ENCODE measurements at places on chromosomes 5 and 9.

DNA sequence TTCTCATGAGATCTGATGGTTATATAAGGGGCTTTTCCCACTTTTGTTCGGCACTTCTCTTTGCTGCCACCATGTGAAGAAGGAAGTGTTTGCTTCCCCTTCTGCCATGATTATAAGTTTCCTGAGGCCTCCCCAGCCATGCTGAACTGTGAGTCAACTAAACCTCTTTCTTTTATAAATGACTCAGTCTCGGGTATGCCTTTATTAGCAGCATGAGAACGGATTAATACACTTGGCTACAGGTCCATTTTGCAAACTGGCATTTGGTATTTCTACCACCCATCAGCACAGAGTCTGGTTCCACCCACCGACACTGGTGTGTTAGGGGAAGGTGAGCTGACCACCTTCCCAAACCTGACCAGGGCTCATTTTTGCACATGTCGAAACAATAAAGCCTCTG, 47.9 kb upstream of the RARS1 start:
- ATAC-seq, result no peak

- ATAC-seq, result peak; percentile 89
Measured at GRCh38 chr9:105541838-105542237, 16.1 kb upstream of the FKTN start.

DNA sequence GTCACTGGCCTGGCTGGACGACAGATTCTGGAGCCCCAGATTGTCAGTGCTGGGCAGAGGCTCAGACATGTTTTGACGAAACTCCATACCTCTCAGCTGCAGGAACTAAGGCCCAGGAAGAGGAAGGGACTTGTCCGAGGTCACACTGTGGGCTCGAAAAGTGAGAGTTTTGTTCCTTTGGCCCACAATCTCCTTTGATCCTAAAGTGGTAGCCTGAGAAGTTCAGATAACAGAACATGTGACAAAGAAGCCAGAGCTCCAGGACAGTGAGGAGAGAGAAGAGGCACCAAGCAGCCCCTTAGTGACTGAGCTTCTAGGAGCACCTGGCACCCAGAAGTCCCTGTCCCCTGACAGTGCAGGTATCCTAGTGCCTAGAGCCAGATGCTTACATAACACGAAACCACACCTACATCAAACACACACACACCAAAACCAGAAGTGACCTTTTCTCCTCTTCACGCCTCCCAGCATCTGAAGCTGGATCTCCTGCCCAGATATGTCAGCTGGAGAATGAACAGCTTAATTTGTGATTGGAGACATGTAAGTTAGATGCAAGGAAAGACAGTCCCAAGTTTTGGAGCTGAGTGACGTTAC, 88.9 kb downstream of the ADRB2 start:
- peak; percentile 16 for ATAC-seq

DNA sequence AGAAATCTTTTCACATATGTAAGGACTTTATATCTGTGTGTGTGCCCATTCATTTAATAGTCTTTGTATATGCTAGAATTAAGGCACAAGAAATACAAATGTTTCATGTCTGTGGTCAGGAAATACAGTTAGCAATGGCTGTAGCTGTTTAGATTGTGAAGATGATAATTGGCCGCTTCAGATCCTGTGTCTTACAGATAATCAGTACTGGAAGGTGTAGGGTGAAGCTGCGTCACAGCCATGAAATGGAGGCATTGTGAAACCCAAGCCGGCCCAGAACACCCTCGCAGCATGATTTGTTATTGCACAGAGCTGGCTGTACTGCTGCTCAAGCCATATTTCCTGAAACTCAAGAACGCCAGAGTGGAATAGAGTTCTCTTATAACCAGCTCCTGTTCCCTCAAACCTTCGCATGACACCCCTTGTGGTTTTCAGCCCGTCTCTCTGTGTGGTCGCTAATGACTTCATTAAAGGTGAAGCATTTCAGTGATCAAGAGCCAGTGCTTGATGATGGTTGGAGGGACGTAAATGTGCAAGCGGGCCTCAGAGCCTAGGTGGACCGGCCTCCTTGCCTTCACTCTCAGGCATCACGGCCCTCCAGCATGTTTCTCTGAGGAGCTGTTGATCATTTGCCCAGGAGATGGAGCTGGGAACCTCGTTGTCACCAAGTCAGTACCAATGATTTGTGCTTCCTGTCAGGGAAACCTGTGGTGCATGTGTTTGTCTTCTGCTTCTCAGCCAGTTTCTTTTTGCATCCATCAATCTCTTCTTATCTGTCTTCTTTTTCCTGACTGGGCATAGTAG, 80.1 kb downstream of the F2RL2 start:
- ATAC-seq, result no peak

DNA sequence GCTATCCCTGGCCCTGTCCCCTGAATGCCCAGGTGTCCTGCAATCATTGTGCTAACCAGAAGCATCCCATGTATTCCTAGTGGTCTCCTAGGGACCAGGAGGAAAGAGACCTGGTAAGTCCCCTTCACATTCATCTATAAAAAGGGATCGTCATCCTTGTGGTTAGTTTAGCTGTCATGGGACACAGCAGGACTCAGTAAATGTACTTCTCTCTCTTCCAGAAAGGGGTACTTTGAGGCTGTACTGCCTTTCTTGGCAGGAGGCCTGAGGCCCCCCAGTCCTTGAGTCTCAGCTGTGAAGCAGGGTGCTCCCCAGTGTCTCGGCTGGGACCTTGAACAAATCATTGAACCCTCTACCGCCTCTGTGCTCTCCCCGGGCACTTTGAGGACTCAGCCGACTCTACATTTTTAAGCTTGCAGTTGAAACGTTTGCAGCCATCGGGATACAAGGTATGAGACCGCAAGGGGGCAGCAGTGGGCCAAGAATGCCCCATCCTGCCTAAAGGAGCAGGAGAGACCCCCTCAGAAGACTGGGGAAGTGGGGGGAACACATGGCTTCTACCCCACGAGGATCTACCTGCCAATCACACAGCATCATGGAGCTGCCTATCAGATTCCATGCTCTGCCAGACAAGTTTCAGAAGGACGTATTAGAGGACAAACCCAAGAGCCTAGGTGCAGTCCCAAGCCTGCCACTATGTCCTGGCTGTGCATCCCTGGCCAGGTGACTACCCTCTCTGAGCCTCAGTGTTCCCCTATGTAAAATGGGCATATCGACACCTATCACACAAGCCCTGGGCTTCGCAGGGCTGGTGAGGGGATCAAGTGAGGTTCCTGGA, 2.4 kb upstream of the PHYKPL start:
- peak; percentile 22 for ATAC-seq

DNA sequence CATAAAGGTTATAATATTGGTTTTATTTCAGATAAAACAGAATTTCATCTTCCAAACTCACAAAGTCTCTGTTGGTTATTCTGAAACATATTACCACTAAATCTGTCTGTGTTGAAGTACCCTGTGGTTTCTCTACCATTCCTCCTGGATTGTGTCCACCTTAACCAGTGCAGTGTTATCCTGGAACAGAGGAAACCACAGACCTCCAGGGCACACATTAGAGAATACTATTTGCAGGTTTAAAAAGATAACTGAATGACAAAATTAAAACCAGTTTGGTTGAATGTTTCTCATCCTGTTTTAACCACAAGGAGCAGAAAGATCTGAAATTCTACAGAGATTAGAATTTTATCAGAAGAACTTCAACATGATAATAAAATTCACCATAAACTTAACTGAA, 251.8 kb downstream of the CWC27 start:
- ATAC-seq, result no peak

DNA sequence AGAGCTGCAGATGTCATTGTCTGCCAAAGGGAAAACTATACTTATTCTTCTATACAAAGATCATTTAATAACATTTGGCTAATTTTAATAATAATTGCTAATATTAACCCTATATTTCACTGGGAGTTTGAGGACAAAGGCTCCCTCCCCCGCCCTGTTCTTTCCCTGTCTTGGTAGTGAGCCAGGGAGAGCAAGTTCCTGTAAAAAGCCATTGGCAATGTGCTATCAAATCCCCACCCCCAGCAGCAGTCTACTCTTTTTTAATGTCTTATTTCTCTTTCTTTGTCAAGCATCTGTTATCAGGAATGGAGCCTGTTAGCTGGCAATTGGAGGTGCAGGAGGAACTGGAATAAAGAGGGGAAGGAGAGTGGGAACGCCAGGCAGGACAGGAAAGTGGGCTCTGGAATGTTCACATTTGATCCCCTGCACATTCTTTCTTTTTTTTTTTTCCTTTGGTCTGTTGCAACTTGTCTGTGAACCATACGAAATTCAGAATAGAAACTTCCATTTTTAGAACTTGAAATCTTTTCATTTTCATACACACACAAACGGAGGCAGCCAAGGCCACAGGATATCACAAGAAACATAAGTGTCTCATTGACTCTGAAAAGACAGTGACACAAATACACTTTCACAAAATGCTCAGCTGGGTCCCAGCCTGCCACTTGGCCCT, 664.8 kb upstream of the ZNF608 start:
- ATAC-seq, result peak; percentile 54

- peak; percentile 70 for ATAC-seq
Measured at GRCh38 chr9:91071184-91071990, 269.8 kb downstream of the SYK start.

DNA sequence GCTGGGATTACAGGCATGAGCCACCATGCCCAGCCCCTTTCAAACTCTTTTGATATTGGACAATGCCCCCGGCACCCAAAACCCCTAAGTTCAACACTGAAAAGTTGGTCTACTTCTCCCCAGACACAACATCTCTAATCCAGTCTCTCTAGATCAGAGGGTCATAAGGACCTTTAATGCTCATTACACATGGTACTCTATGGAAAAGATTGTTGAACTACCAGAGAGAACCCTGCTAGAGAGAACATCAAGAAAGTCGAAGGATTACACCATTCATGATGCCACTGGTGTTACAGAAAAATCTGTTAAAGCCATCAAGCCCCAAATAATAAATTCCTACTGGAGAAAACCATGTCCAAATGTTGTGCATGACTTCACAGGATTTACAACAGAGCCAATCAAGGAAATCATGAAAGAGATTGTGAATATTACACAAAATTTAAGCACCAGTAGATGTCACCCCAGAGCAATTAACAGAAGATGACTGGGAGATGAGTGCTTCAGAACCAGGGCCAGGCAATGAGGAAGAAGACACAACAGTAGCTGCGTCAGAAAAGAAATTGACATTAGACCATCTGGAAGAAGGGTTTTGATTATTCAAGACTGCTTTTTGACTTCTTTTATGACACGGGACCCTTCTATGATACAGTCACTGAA, 28.3 kb upstream of the NIPAL4 start:
- peak; percentile 89 for ATAC-seq

GRCh38 chr9:105672711-105673234, 10.5 kb downstream of the TAL2 start:
- peak; percentile 56 for ATAC-seq

DNA sequence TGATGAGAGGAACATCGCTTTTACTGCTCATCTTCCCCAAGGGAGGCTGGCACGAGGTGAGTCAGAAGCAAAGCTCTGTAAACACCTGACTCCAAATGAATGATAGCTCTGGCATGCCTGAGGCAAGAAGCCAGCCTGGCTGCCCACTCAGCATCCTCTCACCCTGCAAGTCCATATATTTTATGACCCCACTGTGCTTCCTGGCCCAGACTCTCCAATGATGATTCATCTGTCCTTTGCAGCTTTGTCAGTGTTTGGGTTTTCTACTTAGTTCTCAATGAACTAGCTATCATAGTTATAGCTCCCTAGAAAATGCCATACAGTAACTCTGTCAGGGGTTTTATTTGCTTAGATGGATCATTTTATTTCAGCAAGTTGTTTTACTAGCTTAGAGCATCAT, 52.1 kb upstream of the FSTL4 start:
- ATAC-seq, result no peak
